Ecto neural progenitor cell (in vitro differentiated cells): ENCODE measurements at places on chromosomes 12 and 14.

- peak; percentile 64 for DNase-seq
Observed at GRCh38 chr12:114479831-114480230, 73.9 kb upstream of the TBX5 start.

DNA sequence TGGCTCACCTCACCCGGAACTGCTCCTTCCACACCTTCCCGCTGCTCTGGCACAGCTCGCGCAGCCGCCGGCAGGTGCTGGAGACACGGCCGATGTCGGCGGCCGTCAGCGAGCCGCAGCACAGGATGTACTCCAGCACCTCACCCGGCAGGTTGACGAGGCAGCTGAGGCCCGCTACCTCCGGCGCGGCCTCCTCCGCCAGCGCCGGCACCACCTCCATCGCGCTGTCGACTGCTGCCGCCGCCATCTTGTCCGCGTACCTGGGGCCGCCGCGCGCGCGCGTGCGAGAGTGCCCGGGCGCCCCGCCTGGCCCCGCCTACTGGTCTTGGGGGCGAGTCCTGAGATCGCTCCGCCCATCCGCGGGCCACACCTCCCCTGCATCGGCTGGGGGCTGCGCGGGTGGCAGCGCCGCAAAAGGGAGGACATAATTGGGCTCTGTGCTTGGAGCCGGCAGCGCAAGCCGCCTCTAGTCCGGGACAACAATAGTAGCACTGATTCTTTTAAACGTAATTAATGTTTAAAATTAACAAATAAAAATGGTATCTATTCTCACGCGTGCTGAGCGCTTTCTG lies at the start of gene FBXO21:
FBXO21 (minus strand) TSS at position 261 of the 572 bp plus-strand sequence; CDS start at position 247, 14 bp downstream.
- peak; percentile 98 for DNase-seq

DNA sequence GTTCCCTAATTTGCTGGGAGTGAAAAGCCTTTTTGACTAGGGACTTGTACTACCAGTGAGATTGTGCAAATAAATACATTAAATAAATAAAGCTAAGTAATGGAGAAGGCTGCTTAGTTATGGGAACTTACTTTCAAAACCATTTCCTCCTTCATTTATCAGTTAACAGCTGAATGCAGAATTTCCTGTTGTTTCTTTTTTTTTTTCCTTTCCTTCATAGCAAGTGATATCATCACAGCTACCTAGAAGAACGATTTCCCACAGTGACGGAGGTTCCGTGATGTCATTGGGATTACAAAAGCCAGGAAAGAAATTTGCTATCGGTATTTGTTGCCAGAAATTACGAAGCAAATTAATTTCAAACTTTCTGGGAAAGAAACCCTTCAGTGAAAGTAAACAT lies 42.1 kb upstream of the SOCS2 start:
- DNase-seq, result no peak

GRCh38 chr12:49924628-49925246 lies 21.0 kb upstream of the FAIM2 start:
- peak; percentile 41 for DNase-seq

- DNase-seq, result no peak
Observed at GRCh38 chr12:50845021-50845647, 2.4 kb downstream of the TMPRSS12 start.

DNA sequence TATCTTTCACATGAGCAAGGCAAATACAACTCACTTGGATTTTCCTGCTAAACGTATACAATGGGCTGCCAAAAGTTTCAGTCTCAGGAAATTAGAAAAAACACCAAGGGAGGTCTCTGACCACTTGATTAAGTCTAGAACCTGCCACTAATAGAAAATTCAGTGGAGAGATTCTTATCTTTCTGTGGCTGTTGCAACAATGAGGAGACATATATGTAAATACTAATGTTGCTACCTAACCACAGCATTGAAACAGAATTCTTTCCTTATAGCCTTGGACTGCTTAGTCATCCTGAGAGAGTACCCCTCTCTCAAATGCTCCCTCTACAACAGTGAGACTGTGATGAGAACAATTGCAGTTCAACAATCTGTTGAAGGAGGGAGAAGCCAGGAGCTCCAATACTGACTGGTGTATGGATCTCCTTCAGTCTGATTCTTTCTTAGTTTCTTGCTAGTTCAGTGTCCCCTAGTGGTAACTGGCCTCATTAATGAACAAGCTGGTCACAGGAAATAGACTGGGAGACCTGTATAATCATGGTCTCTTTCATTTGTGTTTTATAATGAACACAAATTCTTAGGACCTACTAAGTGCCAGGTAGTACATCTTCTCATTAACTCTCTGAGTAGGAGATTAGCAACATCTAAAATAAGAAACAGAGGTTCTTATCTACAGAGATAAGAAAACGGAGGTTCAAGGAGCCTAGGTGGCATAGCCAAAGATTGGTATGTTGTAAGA lies 164.5 kb downstream of the SLC38A4 start:
- no peak for DNase-seq

DNA sequence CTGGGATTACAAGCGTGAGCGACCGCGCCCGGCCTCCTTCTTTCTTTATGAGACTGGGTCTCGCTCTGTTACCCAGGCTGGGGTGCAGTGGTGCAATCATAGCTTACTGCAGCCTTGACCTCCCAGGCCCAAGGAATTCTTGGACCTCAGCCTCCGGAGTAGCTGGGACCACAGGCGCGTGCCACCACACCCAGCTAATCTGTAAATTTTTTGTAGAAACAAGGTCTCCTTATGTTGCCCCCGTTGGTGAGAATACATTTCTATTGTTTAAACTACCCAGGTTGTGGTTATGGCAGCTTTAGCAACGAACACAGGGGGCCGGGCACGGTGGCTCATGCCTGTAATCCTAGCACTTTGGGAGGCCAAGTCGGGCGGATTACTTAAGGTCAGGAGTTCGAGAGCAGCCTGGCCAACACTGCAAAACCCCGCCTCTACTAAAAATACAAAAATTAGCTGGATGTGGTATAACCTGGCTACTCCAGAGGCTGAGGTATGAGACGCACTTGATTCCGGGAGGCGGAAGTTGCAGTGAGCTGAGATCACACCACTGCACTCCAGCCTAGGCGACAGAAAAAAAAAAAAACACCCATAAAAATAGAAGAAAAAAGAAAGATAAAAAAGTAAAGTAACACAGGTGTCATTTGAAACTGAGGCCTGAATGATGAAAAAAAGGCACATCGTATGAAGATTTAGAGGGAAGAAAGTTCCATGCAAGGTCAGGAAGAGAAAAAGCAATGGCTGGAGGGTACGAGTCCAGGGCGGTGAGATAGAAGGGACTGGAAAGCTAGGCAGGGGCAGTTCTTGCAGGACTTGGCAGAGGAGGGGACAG lies 977 bp upstream of the TMEM120B start:
- no peak for DNase-seq

- DNase-seq, result no peak
Observed at GRCh38 chr12:16785524-16785923, 179.6 kb upstream of the LMO3 start.

DNA sequence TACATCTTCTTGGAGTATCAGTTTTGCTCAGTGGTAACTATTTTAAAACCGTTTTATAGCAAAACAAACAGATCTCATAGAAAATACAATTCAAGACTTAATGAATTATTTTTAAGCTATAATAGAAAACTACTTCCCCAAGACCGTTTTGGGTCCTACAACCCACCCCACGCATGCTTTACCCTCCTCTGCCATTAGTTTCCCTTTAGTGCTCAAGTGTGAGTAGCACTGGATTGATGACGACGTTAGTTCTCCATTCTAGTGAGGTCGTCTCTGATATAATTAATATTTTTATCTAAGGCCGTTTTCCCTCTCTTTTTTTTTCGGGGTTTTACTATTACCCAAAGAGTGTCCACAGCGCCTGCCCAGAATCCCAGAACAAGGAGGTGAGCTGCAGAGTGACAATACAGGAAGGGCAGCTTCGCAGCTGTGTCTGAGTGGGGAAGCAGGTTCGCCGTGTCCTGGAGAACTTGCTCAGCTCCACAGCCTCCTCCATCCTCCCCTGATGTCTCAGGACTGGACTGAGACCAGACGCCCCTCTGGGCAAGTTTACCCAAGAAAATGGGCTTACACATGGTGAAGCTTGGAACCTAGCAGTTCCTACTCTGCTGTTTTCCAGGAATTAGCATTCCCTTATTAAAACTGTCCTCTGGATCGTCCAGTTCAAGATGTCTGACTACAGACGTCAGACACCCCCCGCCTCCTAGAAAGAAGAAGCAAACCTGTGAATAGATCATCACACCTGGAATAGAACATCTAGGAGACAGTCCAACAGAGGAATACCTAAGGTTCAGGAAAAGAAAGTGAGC lies 31.9 kb upstream of the MON2 start:
- peak; percentile 50 for DNase-seq

DNA sequence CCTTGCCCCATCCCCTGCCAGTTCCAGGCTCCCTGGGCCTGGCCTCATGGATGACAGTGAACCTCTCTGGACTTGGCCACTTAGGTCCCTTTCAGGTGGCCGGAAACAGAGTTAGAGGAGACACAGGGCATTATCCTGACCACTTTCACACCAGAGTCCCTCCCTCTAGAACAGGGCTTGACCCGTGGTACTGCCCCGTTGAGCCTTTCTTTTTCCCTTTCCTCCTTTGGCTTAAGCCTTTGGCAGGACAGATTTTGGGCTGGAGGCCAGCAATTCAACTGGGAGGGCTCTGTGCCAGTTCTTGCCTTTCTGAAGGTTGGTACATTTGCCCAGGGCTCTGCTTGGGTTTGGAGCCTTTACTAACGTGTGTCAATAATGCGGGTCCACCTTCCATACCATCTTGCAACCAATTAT lies 22.8 kb downstream of the TPCN1 start:
- DNase-seq, result no peak

GRCh38 chr12:98861251-98861650 lies 216.2 kb downstream of the APAF1 start:
- no peak for DNase-seq

DNA sequence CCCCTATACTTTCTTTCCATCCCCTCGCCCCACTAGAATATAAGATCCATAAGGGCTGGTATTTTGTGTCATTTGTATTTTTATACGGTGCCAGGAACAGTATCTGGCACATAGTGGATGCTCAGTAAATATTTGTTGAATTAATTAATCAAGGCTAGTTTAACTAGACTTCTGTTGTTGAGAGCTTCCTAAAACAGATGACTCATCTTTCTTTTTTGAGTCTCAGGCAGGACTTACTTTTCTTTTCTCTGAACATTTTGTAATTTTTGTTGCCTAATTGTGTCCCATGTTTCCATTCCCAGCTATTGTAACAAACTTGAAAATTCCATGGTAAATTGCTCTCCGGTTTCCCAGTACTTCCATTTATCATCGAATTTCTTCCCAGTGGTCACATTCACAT lies 16.7 kb downstream of the STK38L start:
- no peak for DNase-seq

DNA sequence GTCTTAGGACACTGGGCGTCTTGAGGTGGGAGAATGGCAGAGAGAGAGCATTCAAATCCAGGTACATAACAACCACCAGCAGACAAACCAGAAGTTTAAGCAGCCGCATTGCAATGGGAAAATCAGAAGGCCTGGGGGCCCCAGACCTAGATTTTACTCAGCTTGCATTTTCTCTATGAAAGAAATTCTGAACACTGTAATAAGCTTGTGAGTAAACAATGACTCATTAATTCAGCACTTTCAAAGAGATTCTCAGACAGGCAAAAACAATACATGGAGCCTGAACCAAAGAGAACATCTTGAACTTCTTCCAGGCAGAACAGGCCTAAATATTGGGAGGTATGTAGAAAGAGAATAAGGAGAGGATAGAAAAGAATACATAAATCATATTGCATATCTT lies 69.8 kb upstream of the IFNG-AS1 start:
- no peak for DNase-seq

DNA sequence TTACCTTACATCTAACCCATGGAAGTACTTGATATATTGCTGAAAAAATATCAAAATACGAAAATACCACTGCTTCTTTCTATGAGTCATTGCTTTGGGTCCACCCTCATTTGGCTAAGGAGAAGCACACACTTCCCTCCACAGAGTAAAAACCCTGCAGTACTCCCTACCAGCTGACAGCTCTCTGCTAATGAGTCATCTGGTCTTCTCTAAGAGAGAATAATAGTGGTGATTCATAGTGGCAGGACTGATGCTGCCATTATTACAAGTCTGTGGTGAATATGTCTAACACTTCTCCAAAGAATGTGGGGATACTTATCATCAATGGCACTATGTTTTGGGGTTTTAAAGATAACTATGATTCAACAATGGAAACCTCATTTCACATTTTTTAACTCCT lies 90.7 kb downstream of the PPFIA2 start:
- DNase-seq, result no peak

- DNase-seq, result no peak
Observed at GRCh38 chr12:114746297-114747011, 62.5 kb upstream of the TBX3 start.

DNA sequence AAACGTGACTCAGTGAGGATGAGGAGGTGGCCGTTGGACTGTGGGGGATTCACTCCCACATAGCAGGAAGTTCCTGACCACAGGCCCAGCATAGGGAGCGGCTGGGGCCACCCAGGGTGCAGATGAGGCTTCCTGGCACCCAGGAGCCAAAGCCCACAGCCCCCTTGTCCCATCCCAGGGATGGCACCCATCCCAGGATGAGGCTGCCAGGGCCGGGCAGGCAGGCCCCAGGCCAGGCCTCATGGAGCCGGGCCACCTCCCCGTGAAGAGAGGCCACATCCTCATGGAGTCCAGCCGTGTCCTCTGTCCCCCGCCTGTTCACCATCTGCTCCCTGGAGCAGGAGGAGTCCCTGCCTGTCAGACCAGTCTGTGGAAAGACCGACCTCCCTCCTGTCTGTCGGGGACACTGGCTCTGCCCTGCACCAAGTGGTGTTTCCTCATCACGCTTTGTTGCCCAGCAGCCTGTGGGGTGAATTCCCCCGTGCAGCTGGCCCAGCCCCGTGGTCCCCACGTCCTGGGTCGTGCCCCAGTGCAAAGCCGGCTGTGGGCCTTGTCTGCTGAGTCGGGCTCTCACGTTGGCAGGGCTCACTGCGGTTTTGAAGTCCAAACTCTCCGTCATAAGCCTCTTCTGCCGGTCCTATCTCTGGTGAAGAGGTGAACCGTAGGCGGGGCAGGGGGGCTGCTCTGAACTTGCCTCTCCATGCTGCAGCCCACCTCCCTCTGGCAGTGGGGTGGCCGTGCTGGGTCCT lies 24.5 kb downstream of the MMP17 start:
- DNase-seq, result no peak

DNA sequence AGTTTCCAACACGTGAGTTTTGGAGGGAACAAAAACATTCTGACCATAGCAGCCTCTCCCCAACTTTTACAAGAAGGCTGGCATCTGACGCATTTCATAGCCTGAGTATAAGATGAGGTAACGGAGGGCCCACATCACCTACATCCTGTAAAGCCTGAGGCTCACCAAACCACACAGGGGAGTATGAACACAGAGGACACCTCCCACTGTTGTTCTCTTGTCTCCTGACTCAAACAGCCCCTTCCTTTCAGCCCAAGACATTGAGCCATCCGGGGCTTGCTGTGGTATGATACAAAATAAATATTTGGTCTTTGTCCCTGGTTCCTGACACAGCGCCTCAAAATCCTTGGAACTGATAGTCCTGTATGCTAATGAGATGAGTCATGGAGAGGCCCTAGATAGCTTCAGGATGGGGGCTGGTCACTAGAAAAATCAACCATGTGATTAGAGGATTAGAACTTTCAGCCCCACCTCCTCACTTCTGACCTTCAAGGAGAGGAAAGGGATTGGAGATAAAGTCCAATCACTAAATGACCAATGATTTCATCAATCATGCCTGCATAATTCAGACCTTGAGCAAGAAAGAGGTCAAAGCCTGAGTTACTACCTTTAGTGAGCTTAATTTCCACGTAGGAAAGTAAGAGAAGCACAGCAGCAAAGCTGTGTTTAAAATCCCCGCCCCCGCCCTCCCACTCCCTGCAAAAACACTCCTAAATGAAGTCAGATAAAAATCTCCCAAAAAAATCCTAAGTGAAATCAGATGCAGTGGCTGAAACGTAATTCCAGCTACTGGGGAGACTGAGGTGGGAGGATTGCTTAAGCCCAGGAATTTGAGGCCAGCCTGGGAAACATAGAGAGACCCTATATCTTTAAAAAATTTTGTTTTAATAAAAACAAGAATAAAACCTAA lies 236.4 kb downstream of the PCNX1 start:
- no peak for DNase-seq
